ENCODE measurements at places on chromosomes 6 and 20.

GRCh38 chr20:50467718-50468356 lies 42.3 kb upstream of the PTPN1 start:
- no peak for DNase-seq

DNA sequence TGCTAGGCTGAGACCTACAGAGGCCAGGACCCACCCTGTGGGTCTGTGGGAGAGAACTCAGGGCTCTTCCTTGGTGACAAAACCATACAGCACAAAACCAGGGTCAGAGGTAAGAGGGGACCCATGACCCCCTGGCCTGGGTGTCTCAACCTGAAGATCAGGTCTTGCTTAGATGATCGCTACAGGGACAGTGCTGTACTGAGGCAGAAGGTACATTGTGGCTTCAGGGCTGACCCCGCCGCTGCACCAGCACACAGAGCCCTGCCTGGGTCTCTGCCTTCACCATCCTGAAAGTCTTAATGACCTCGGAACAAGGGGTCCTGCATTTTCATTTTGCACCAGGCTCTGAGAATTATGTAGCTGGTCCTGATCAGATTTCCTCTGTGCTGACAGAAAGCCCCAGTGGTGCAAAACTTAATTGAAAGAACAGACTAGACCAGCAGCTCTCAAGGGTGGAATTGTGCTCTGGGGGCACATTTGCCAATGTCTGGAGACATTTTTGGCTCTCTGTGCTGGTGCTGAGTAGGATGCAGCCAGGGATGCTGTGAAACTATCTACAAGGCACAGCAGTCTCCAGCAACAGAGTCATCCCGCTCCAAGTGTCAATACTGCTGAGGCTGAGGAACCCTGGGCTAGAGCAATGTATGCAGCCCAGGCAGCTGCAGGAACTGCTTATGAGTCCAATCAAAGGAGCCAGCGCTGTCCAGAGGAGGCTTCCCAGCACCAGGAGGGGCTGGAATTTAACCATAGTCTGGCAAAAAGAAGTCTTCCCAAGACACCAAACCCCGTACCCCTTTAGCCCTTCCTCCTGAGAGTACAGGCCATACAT lies 254.9 kb downstream of the ERMARD start:
- DNase-seq, result no peak

DNA sequence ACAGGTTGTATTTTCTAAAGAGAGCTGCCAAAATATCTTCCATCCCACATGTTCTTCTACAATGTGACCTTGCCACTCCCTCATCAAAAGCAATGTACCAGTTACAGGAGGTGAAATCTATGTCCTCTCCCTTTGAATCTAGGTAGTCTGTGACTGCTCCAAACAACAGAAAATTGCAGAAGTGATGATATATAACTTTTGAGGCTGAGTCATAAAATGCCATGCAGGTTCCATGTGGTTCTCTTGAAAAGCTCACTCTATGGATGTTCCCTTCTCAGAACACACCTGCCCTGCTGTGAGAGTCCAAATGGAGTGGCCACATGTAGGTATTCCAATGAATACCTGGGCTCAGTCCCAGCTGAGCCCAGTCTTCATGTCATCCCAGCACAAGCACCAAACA lies 16.9 kb upstream of the PHIP start:
- DNase-seq, result no peak

- no peak for DNase-seq
These were observed 65.5 kb upstream of the F13A1 start for GRCh38 chr6:6386010-6386409.

- no peak for DNase-seq
These were observed 18.1 kb downstream of the BPI start for GRCh38 chr20:38321959-38322598.

DNA sequence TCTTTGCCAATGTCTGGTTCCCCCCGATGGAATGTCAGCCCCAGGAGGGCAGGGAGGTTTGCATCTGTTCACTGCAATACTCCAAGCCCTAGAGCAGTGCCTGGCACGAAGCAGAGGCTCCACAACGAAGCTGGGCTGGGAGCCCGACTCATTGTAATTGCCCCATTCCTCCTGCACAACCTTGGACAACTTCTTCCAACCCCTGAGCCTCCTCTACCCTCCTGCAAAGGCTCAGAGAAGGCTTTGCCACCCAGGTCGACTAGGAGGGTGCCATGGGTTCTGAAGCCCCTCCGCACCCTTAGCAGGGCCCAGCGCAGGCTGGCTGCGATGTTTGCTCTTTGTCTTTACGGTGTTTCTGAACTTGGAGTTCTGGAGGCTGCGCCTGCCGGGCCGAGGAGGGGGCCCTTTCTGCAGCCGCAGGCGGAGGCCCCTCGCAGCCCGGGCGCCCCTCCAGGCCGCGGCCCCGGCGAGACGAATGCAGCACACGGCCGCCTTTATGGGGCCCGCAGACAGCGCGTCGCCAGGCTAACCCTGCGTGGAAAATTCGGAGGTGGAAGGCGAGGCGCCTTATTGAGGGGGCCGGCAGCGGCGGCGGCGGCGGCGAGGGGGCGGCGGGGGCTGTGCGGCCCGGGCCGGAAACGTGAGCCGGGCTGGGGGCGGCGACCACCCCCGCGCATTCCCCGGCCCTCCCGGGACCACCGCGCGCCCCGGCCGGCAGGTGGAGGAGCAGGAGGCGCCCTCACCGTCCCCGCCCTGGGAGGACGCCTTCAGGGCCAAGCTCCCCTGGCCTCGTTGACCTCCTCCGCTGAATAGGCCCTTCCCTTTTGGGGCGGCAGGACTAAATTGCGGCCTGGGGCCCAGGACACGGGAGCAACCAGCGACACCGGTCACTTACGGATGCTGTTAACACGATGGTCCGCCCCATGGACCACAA lies 27.0 kb downstream of the SNAI1 start:
- no peak for DNase-seq

GRCh38 chr6:47126647-47127391 lies 84.7 kb upstream of the ADGRF1 start:
- no peak for DNase-seq

All from activated CD4-positive, alpha-beta T cell treated with anti-CD3 and anti-CD28 coated beads, Interleukin-2, amount 50 U/mL, for 24 hours (primary cell).